Choroid plexus epithelial cell (primary cell): ENCODE measurements at places on chromosomes 16 and 17.

- no peak for DNase-seq
These were observed 8.3 kb upstream of the CDH3 start for GRCh38 chr16:68636818-68637217.

DNA sequence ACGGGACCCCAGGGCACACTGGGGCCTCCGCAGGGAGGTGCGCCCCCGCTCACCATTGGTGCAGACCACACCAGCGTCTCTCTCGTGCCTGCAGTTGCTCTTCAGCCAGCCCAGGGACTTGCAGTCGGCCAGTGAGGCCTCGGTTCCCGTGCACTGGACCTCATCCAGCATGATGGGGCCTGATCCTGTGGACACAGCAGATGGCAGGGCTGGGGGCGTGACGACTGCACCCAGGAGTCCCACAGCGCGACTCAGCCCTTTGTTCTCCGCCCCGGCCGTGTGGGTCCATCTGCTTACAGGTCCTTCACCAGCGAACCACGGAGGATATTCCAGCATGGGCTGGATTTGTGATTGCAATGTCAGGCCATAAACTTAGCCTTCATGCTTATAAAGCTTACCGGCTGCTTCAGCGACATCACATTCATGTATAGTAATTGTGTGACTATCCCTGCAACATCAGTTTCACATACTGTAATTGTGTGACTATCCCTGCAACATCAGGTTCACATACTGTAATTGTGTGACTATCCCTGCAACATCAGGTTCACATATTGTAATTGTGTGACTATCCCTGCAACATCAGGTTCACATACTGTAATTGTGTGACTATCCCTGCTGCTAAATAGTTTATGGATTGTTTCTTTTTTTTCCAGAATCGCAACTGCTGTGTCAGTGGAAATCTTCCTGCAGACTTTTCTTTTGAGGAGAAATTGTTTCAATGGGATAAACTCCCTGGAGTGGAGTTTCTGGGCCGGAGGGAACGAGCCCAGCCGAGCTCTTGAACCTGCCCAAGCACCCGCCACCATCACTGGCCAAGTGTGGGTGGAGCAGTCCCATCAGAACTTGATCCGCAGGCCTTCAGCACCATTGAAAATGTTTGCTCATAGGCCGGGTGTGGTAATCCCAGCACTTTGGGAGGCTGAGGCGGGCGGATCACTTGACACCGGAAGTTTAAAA lies 4.8 kb downstream of the LGALS3BP start:
- DNase-seq = peak; percentile 86

GRCh38 chr17:77097631-77098180 lies 43.1 kb upstream of the SEC14L1 start:
- DNase-seq = peak; percentile 60

GRCh38 chr16:70529051-70529777 lies 5.6 kb downstream of the SF3B3 start:
- DNase-seq = peak; percentile 76

- peak; percentile 76 for DNase-seq
These were observed 41.8 kb downstream of the IL4R start for GRCh38 chr16:27355610-27356009.

GRCh38 chr16:154217-155030 lies 2.0 kb downstream of the HBZ start:
- DNase-seq = peak; percentile 41

DNA sequence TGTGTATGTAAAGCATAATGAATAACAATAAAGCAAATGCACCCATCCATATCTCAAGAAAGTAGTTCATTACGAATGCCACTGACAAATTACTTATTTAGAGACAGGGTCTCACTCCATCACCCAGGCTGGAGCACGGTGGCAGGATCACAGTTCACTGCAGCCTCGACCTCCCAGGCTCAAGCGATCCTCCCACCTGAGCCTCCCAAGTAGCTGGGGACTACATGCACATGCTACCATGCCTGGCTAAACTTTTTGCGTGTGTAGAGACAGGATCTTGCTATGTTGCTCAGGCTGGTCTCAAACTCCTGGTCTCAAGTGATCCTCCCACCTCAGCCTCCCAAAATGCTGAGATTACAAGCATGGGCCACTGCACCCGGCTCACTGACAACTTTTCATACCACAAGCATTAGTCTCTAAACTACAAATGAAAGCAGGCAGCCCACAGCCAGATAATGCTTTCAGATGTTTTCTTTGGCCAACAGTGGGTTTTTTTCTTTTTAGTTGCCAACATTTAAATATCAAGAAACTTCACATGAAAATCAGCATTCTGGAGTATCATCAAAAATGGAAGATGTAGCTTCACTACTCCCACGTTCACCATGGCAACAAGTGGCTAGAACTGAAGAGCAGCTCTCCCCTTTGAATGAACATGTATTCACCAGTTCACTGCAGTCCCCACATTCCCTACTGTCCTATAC lies 7.7 kb downstream of the ARHGAP17 start:
- peak; percentile 78 for DNase-seq

- no peak for DNase-seq
These were observed 13.2 kb downstream of the SDK2 start for GRCh38 chr17:73630965-73631595.

GRCh38 chr17:77882481-77883212 lies 75.9 kb upstream of the TNRC6C start:
- DNase-seq = peak; percentile 86

DNA sequence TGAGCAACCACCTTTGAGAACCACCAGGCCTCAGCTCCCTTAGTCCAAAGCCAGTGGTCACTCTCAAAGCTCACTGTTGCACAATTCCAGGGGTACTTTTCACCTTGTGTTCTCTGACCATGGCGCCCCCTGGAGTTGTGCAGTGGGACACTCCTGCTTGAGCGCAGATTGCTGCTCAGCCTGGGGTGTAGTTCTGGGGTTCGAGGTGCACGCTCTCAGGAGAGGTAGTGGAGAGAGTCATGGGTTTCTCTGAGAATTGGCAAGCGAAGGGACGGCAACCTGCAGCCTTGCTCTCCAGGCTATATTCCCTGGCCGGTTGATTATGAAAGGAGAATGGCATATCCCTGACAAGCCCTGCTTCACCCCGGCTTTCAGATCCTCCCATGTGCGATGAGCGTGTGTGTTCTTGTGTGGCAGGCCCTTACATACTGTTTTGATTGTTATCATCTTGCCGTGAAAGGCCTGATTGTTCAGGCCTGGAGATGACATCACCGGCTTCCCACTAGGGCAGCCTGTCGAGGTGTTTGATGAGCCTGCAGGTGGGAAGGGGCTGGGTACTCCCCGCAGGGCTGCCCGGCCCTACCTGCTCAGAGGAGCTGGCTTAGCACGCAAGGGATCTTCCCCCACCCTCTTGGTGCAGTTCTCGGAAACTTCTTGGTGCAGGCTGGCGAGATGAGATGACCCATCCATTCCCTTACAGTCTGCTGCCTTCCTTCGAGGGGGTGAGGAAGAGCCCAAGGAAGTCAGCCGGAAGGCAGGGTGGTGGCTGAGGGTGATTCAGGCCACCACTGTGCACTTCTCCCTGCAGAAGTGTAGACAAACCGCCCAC lies 431.2 kb downstream of the SLC39A11 start:
- no peak for DNase-seq

DNA sequence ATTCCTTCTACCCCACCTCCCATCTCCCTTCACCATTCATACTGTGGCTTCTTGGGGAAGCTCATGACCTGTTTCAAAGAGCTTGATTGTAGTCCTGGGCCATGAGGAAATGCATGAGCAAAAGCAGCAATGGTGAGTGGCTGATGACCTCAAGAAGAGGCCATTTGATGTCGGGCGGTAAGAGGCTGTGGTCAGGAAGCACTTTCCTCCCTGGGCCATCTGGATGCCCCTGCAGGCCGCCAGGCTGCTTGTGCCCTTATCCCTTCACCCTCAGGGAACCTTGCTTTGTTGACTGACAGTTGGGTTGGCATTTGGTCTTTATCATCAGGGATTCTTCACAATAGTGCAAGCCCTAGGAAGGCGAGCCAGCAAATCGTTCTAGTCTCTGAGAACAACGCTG lies 78.3 kb upstream of the TBX2 start:
- no peak for DNase-seq

DNA sequence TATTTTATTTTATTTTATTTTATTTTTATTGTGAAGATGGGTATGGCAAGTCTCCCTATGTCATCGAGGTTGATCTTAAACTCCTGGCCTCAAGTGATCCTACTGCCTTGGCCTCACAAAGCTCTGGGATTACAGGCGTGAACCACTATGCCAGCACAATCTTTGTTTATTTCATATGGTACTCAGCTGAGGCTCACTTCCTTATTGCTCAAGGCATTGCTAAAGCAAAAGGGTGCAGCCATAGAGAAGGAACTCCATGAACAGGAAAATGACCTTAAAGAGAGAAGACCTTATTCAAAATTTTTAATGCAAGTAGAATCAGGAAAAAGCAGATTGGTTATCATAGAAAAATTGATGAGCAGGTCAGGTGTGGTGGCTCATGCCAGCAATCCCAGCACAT lies 110.6 kb upstream of the RBBP6 start:
- DNase-seq = no peak

DNA sequence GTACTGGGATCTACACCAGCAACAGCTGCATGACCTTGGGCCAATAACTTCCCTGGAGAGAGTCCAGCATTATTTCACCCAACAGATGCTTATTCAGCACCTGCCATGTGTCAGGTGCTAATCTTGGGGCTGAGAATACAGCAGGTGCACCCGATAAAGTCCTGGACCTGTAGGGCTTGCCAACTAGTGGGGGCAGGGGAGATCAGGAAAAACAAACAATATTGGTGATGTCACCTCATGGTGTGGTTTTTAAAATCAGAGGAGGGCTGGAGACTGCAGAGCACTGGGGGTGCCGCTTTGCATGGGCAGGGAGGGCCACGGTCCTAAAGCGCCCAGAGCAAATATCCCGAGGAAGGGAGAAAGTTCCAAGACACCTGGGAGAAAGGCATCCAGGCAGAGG lies 218.8 kb downstream of the C16orf95 start:
- no peak for DNase-seq

DNA sequence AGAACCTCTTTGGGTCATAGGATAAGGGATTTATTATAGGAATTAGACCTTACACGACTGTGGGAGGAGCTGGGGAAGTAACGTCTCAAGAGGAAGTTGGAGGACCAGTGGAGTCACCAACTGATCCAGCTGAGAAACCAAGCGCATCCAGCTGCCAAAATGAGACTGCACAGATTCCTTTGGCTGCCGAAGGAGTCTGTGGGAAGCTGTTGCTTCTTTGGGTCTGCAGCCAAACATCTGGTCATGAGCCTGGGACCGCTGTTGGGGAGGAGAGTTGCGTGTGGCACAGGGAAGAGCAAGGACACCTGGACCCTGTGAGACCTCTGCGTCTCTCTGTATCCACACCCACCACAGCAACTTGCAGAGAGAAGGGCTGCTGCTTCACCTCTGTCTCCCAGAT lies 2.4 kb upstream of the NACA2 start:
- DNase-seq = no peak

DNA sequence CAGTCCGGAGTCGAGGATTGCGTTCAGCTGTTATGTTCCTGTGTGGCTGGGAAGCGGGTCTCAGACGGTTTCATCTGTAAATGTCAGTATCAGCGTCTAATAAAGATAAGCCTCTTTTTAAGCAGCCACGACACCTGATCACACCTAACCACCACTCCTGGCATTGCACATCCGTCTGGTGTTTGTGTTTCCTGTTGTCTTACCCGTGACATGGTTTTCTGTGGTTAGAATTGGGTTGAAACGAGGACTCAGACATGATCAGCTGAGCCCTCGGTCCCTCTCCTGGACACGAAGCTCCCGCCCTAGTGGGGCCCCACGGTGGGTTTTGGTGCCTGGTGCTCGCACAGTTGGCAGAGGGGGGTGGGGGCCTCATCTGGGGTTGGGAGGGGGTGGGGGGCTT lies 18.3 kb downstream of the CPNE7 start:
- no peak for DNase-seq

- peak; percentile 22 for DNase-seq
These were observed 108.9 kb downstream of the TANGO6 start for GRCh38 chr16:68951991-68952877.

DNA sequence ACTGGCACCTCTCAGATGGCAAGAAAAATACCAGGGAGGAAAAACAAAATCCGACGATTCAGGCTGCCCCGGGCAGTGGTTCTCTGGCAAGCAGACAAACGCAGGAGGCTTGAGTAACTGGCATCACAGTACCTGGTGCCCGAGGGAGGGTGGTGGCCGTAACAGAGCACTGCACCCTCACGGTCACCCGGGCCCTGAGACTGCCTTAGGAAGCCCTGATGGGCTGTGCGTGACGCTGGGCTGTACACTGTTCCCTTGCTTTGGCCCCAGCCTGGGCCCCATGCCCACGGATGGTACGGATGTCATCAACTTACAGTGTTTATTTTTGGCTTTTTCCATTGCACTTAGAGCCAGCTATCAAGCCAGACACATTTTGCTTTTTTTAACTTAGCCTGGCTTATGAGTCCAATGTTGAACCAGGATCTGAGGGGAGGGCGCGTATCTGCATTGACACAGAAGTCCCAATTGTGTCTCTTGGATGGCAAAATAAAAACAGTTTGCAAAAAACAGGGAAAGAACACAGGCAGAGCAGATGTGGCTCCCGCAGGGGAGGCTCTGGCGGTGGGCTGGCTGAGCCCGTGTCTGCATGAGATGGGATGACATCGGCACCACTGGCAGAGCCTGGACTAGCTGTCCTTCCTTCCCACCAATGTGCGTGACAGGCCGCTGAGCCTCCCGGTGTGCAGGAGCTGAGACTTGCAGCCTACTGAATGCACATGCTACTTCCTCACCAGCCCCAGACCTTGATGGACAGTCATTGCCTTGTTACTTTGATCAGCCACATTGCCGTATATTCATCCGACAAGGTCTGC lies 287.7 kb downstream of the FOXL1 start:
- no peak for DNase-seq

GRCh38 chr16:27579087-27579980 lies 29.4 kb downstream of the KATNIP start:
- peak; percentile 52 for DNase-seq

- no peak for DNase-seq
These were observed 31.5 kb downstream of the AXIN2 start for GRCh38 chr17:65529761-65530522.

GRCh38 chr17:54694287-54694887 lies 206.3 kb upstream of the TOM1L1 start:
- DNase-seq = no peak

DNA sequence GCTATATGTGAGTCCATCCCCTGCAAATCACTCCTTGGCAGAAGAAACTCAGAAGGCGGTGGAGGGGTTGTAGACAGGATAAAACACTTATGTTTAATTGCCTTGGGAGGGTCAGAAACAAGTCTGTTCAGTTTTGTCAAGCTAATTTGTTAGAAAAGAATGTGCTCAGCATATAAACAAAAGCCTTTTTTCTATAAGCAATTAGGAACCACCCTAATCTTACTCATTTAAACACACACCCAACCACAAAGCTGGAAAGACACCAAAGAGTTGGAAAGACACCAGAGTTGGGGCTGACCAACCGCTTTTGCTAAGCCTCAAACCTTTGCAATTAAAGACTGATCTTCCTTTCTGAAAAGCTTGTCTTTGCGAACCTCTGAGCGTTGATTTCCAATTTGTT lies 439.2 kb upstream of the ERCC4 start:
- DNase-seq = no peak

DNA sequence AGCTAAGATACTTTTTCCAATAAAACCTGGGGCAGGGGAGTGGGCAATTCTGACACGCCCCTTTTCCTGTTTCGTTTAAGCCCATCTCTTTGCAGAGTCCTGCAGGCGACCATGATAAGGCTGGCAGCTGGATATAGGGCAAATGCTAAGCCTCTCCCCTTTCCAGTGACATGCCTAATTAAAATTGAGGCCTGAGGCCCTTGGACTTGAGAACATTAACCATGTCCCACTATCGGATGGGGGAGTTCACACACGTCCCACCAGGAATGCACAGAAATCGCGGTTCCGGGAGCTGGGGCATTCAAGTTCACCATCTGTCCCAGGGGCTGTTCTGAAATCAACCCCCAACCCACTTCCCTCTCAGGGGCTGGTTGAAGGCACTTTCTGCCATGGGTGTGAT lies 109.2 kb upstream of the FOXF1 start:
- no peak for DNase-seq
